ENCODE measurements at places on chromosomes 7 and 10.

DNA sequence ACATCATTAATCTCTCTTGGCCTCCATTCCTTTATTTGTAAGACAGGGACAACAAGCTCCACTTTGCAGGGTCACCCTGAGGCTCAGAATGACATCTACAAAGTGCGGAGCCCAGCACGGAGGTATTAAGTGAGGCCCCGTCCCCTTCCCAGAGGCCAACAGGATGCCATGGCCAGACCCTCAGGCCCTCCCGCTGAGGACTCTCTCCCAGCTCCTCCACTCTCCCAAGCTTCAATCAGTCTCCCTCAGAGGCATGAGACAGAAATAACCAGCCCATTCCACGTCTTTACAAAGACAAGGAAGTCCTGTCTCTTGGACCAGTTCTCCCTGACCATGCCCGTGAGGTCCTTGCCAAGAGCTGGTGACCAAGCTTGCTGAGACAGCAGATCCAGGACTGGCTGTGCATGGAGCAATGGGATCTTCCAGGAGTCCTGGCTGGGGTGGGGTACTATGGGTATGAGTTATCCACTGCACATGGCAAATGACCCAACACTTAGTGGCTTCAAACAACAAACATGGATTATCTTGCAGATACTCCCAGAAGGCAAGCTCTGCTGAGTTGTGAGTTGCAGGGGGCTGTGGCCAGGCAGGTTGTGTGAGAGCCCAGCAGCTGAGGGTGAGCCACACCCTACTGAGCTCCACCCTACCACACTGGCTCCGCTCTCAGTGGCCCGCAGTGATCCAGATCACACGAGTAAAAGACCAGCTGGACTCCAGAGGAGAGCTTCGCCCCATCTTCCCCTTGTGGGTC lies 4.3 kb upstream of the PPIF start:
- no peak for DNase-seq

GRCh38 chr10:8054494-8055407 lies at the start of gene GATA3:
TSS of gene GATA3 (plus strand) at chr10:8054688. CDS start at chr10:8055656, 968 bp downstream.
- peak; percentile 73 for DNase-seq

DNA sequence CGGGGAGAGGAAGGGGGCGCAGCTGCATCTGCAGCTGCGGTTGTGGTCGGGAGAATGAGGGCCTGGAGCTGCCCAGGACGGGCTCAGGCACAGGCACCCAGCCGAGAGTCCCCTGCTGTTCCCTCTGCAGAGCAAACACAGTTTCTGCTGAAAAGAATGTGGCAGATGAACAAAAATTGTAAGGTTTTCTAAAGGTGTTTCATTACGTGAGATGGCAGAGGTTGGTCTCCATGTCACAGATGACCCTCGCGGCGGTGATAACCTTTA lies 456.2 kb downstream of the DNAJB6 start:
- no peak for DNase-seq

DNA sequence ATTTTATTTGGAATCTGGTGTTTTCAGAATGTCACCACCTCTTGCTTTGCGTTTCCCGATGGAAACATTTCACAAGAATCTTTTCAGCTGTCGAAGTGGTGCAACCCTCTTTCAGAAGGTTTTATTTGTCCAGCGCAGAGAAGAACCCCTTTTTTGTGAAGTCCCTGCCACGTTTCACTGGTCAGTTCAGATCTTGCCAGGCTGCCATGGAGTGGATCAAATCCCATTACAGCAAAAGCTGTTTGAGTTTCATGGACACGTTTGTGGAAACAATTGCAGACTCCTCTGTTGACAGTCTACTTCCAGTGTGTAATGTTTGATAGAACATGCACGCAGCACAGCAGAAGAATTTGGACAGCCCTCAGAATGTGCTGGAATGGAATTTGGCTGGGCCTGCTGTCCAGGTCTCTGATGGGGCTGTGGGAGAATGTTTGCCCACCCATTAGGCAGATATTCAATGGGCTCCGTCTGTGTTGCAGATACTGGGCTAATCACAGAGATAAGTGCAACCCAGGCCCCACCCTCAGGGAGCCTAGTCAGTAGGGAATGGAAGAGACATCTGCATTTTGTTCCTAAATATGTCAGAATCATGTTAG lies 143.2 kb downstream of the GRK5 start:
- no peak for DNase-seq

GRCh38 chr7:14954035-14954434 lies 51.5 kb upstream of the DGKB start:
- no peak for DNase-seq

- DNase-seq = no peak
These were observed 130.2 kb downstream of the SAMD9 start for GRCh38 chr7:92987538-92987937.

- no peak for DNase-seq
These were observed 18.4 kb downstream of the PPP1R17 start for GRCh38 chr7:31705377-31705776.

GRCh38 chr7:132123773-132124172 lies 452.5 kb downstream of the PLXNA4 start:
- no peak for DNase-seq

DNA sequence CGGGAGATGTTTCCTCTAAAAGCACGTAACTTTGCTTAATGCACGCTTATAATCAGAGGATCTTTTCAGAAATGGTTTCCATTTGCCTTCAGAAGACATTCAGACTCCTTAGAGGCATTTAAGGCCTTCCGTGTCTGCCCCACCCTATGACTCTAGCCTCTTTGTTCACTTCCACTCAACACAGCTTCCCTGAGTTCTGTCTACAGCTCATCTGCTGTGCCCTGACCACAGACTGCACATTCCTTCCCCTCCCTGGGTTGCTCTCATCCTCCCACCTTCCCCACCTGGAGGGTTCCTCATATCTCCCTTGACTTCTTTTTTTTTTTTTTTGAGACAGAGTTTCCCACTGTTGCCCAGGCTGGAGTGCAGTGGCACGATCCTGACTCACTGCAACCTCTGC lies 16.6 kb downstream of the FBH1 start:
- no peak for DNase-seq

DNA sequence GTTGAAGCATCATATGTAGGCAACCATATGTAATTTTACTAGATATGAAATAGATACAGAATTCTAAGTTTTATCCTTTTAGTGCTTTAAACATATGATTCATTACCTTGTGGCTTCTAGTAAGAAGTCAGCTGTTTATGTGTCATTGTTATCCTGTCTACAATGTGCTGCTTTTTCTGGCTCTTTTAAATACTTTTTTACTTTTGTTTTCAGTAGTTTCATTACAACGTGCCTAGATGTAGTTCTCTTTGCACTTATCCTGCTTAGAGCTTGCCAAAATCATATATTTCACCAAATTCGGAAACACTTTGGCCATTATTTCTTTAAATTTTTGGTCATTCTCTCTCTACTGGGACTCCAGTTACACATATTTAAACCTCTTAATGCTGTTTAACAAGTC lies 26.4 kb downstream of the YAE1 start:
- DNase-seq = no peak

DNA sequence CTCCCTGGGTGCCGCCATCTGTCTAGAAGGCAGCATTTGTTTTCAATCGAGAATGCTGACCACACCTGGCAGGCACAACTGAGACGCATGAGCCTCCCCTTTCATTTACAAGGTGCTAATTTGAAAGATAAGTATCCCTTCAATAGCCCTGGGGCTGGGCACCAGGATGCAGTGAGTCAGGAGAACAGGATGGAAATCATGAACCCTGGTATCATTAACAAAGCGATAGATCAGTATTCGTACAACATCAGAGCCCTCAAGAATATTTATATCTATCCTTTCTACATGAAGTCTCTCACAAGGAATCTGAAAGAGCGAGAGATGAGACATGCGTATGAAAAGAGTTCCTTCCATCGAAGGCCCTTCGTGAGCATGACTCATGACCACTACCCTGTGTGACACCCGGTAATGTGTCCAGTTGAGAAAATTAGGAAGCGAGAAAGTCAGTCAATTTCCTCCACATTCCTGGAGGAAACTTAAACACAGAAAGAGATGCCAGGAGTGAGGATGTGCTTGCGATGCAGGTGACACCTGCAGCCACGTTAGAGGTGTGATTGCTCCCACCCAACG lies 123.1 kb upstream of the PITRM1 start:
- DNase-seq = no peak

DNA sequence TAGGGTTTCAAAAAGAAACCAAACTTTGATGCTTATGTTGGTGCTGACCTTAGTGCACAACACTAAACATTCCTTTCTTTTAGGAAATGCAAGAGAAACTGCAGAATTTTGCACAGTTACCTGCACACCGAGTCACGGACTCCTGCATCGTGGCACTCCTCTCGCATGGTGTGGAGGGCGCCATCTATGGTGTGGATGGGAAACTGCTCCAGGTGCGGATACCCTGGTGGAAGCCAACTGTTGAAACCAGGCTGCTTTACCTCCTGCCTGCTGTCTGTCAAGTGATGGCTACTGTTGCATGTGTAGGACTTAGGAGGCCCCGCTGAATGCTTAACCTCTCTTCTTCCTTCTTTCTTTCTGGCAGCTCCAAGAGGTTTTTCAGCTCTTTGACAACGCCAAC lies 11.7 kb downstream of the CASP2 start:
- no peak for DNase-seq

DNA sequence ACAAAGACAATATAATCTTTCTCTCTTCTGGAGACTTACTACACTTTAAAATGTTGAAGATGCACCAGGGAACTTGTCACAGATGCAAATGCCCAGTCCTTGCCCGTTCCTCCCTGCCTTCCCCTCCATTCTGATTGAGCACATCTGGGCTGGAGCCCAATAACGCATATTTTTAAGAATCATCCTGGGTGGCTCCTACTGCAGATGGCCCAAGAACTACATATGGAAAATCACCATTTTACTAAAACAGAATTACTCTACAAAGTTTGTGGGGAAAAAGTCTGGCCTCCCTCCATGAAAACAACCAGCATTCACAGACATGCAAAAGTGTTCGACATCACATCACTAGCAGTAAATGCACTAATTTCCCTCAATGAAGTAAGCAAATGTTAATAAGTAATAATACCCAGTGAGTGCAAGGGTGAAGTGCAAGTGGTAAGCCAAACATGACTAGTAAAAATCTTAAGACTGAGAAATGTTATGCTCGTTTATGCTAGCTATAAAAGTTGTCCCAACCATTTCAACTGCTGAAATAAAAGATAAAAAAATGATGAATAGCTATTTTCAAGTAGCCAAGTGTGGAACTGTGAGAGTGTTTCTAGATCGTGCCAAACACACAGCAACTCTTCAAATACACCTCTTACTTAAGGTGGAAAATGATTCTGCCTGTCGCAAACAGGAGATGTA lies 43.5 kb downstream of the TSPAN12 start:
- no peak for DNase-seq

DNA sequence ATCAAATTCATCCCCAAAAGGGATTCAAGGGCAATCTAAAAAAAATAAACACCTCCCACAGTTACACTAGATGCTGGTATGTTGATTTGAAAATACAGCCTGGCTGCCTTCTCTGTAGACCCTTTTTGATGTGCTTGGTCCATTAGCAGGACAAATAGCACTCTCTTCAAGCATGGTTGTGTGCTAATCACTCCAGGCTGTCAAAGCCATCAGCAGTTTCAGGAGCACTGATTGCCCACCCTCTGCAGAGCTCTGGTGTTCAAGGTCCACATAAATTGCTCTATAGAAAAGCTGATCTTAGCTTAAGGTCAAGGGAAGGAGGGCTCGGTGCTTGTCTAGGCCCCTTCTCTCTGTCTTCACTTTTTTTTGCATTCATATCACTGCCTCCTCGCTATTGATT lies 35.4 kb downstream of the PRR15 start:
- DNase-seq = no peak

DNA sequence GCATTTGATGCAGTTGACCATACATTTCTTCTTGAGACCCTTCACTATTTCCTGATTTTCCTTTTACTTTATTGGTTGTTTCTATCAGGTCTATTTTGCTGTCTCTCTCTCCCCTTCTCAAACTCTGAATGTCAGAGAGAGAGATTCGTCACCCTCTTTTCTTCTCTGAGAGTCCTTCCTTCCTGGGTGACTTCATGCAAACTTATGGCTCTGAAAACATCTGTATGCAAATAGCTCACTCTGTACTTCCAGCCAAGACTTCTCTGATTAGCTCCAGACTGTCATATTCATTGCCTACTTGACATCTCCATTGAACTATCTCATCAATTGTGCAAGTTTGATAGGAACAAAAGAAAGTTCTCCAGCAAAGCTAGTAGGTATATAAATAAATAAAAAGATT lies 191.7 kb upstream of the KLF6 start:
- DNase-seq = no peak

DNA sequence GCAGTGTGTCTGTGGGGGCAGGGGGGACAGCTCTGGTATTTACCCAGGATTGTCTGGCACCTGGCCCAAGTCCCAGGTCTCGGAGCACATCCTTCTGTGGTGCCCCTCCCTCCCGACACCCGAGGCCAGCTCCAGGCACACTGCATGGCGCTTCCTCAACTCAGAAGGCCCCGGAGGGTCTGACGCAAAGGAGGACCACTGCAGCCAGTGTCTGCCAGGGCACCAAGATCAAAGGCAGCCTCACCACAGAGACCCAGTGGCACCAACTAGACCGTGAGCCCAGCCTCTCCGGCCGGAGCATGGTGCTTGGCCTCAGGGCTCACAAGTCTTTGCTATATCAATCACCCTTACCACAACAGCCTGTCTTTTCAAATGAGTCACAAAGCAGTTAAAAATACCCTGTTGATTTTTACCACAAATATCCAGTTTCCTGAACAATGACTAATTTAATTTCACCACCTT lies 99.3 kb upstream of the DDC start:
- DNase-seq = no peak

- DNase-seq = no peak
These were observed 28.8 kb downstream of the MIOS start for GRCh38 chr7:7595451-7595850.

Data from right kidney (tissue), 9 donors.